Esophagus squamous epithelium (tissue), 5 donors: ENCODE measurements at places on chromosomes 5 and 9.

DNA sequence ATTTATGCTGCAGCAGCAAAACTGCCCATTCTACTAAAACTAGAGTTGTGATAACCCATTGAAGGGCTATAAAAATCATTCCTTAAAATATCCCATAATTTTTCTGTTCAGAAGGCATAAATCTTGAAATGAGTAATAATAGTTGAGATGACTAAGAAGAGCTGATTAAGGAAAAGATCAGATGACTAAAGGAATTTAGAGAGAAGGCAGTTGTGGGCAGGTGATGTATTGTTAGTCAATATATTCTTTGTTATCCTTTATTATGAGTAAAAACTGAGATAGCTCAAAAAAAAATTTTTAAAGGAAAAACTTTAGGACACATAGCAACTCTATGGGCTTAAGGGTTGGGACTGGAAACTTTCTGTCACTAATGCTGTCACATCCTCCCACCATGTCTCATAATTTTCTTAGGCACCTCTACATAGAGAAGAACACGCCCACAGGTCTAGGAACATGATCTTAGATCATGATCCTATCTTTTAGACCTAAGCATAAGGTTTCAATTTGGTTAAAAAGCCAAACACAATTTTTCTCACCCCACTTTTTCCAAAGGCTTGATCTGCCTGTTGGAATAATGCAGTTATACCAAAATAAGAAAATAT lies 597.5 kb upstream of the MEF2C start:
- DNase-seq: no peak

GRCh38 chr9:109198736-109199382 lies 31.8 kb upstream of the FRRS1L start:
- DNase-seq: no peak

DNA sequence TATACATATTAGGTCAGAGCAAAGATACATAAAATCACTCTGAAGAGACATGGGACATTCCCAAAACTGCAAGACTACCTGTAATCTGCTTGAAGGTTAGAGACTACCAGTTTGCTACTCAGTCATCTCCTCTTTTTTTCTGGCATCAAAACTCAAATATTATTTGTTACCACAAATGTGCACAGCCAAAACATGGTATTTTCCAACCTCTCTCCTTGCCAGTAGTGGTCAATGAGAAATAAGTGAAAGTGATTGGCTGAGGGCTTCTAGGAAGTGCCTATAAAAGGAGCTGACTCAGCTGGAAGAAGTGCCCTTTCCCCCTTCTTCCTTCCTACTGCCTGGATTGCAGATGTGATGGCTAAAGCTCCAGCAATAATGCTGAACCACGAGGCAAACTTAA lies 13.8 kb downstream of the GZMK start:
- no peak for DNase-seq

DNA sequence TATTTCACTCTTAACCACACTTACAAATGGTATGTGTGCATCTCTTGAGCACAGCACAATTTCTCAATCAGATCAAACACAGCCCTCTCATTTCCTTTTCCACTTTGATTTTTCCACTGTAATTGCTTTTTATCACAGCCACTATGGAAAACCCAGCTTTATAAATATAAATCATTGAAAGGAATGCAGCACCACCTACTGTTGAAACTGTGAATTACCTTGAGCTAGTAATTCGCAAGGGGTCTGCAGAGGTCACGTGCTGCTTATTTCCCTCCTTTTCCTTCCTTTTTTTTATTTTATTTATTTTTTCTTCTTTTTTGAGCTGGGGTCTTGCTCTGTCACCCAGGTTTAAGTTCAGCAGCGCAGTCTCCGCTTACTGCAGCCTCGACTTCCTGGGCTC lies 76.9 kb downstream of the CDH6 start:
- DNase-seq: no peak

GRCh38 chr5:108093186-108093585 lies 288.7 kb downstream of the FBXL17 start:
- no peak for DNase-seq
